ENCODE measurements at places on chromosomes 12 and 14.

DNA sequence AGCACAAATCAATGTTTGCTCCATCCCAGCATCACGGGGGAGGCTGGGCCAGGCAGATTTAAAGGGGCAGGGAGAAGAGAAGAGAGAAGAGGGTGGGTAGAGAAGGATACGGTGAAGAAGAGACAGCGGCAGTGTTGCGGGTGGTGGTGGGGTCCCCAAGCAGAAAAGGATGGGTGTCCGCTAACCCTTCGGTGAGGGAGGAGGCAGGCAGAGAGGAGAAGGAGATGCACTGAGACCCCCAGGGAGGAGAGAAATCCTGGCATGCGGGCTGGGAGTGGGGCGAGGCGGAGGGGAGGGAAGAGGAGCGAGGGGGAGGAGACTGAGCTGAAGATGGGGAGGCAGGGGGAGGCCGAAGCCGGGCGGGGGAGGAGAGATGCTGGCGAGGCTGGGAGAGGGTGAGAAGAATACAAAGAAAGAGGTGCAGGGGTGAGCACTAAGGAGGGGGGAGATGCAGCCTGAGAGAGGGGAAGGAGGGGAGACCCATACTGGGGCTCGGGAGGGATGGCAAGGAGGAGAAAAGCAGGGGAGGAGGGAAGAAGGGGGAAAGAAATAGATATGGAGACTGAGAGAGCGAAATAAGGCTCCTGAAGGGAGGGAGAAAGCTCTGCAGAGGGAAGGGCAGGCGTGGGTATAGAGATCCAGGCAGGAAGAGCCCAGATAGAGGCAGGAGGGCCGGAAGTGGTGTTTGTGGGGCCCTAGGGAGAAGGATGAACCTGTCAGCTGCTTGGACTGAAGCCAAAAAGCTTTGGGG is at the start of gene JPH4:
Gene JPH4 (minus strand): TSS at position 231 of the 751 bp plus-strand sequence. CDS start 1,337 bp downstream, outside the sequence.
- peak; percentile 87 for DNase-seq

DNA sequence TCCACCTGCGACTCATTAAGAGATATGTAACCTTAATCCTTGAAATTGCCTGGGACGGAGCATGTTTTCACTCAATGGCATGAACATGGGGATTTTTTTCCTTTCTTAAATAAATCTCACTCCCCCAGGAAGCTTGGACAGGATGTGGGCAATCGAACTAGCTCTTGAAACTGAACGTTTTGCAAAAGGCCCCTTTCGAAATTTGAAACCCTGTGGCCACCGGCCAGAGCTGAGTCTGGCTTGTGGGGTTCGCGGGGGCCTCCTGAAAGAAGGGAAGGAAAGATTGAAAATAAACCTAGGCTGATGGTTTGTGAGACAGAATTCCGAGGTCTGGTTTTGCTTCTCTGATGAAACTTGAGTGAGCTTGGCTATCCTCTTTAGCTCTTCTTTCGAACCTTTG is 101.4 kb upstream of the RTL1 start:
- peak; percentile 46 for DNase-seq

GRCh38 chr14:29016050-29016900 is 249.7 kb downstream of the FOXG1 start:
- DNase-seq = peak; percentile 6

GRCh38 chr12:95700316-95700785 is 90.2 kb downstream of the NTN4 start:
- peak; percentile 91 for DNase-seq

- DNase-seq = peak; percentile 76
These were observed 6.2 kb upstream of the TCP11L2 start for GRCh38 chr12:106296179-106296877.

GRCh38 chr12:101327051-101327450 is 47.1 kb downstream of the UTP20 start:
- no peak for DNase-seq

- DNase-seq = peak; percentile 19
These were observed 17.5 kb downstream of the RAD51B start for GRCh38 chr14:67837011-67837624.

DNA sequence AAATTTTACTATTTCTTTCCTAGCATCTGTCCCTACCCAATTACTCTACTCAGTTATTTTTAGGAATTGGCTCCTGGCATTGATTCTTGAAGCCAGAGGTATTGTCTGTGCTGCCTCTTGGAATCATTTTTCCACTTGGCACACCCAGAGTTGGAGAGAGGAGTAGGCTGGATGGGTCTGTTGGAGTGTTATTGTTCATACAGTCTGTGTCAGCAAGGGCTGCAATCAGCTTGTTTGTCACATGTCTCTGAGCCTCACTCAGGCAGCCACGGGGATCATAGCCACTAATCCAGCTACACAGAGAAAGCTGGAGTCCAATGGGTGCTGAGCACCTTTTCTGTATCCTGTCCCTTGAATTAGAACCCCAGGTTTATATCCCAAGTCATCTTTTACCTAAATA is 176.0 kb upstream of the DYRK2 start:
- no peak for DNase-seq

Measured in osteoblast (primary cell).